Stimulated activated CD8-positive, alpha-beta memory T cell treated with anti-CD3 and anti-CD28 coated beads, Interleukin-2, amount 100 ng/mL, for 1 hour (primary cell): ENCODE measurements at places on chromosomes 5 and 9.

DNA sequence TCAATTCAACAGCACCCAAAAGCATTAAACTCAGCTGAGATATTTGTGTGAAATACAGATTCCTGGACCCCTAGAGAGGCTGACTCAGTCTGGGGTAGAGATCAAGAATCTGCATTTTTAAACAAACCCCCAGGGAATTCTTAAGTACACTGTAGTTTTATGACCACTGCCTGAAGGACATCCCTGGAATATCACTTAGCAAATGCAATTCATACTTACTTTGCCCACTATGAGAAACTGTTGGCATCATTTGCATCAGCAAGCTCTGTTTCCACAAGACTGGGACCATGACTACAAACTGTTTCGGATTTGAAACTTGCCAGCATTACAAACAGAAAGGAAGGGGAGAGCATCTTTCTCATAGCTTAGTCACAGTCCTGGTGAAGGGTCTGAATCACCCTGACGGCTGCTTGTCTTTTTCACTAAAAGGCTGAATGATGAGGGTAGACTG lies 63.7 kb downstream of the MLLT3 start:
- DNase-seq = no peak

GRCh38 chr5:55823151-55823796 lies 27.9 kb upstream of the IL31RA start:
- no peak for DNase-seq

- no peak for DNase-seq
Observed at GRCh38 chr9:114270120-114270975, 52.5 kb upstream of the ORM1 start.

- DNase-seq = no peak
Observed at GRCh38 chr5:143842920-143843319, 31.0 kb downstream of the HMHB1 start.

GRCh38 chr9:136055715-136056545 lies 39.2 kb downstream of the NACC2 start:
- no peak for DNase-seq
